AG08396 (cell line): ENCODE measurements at places on chromosomes 1 and 21.
A peak's percentile ranks its signal among the peaks of the same experiment; 100 is the strongest.

DNA sequence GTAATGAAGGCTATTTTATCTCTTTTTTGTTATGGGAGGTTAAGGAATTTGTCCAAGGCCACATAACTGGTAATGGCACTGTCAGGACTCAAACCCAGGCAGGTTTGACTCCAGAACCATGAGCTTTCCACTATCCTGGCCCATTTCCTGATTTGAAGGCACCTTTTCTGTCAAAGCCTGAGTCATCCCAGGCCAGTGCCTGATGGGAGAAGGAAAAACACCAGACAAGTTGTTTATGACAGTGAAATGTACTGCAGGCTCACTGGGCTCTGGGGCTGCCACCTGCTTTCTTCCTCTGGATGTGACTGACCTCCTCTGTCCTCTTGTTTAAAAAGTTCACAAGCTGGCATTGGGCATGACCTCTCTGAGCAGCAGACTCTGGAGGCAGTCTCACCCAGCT is 71.8 kb upstream of the SPATA6 start:
- no peak for DNase-seq

GRCh38 chr21:21612466-21612865 is 614.3 kb downstream of the NCAM2 start:
- peak; percentile 2 for DNase-seq

DNA sequence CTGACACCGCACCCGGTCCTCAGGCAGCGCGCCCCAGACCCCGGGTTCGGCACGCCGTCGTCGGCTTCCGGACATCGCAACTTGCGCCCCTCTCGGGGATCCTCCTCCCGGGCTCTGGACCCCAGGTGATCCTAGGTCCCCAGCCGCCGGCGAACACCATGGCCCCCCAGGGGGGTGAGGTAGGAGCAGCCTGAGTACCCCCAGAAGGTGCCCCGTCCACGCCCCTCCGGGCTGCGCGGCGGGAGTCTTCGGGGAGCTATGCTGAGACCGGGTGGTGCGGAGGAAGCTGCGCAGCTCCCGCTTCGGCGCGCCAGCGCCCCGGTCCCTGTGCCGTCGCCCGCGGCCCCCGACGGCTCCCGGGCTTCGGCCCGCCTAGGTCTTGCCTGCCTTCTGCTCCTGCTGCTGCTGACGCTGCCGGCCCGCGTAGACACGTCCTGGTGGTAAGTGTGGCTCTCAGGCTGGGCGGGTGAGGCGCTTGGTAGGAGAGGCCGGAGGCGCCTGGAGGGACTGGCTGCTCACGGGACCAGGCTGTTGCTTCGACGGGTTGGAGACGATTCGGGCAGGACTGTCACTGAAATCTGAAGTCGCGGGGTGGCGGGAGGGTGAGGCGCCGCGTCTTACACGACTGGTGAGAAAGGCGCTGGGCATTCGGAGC is 367 bp downstream of the WNT2B start:
- no peak for DNase-seq

GRCh38 chr1:177170756-177171535 is at the start of gene BRINP2:
BRINP2 (plus strand) TSS chr1:177170958; CDS start chr1:177229877, 58,919 bp downstream.
- peak; percentile 71 for DNase-seq

DNA sequence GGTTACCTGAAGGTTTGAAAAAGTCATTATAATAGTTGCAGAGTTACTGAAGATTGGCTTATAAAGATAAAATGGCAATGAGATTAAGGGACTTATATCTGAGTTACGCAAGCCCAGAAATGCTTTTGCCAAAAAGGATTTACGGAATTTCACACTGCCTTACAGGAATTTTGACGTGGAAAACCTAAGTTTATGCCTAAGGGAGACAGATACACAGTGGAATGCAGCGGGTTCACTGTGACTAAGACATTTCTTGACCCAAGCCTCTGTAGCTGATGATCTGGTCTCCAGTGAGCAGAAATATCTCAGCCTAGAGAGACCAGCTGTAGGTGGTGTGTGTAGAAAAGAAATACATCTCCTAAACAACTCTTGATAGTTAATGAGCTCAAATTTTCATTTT is 10.1 kb upstream of the EXO1 start:
- peak; percentile 51 for DNase-seq

GRCh38 chr1:201845331-201846083 is 16.6 kb downstream of the IPO9 start:
- no peak for DNase-seq

GRCh38 chr1:234331507-234331906 is 41.7 kb upstream of the COA6 start:
- DNase-seq = no peak

DNA sequence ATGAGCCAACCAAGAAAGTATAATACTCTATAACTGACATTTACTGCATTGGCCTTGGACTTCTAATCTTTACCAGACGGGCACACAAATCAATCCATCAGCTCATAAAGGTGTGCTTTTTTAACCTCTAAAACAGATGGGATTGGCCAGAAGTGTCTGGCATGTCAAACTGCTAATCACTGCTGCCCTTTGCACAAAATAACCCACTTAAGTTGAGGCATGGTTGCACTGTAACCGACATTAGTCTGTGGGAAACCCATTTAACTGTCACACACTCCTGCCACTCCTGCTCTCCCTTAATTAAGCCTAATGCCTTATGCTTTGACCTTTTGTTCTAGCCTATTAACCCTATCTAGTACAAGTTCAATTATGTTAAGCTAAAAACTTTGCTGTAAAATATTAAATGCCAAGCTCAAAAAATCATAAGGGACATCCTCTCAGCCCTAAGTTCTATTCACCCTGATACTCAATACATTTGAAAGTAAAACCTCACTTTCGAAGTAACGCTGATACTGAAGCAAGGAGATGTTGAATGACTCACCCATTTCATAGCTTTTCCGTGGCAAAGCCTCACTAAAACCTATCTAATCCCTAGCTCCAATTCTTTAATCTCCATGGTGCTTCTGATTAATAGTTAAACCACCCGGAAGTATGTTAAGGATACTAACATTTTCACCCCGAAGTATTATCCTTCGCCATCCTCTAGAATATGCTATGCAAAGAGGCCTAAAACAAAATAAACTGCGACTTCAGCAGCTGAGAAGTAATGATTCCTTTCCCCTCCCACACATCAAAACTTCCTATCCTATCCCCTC is 12.9 kb downstream of the NRIP1 start:
- DNase-seq = no peak

GRCh38 chr1:58754683-58755467 is 29.0 kb downstream of the JUN start:
- no peak for DNase-seq

- no peak for DNase-seq
These were observed 2.9 kb downstream of the TATDN3 start for GRCh38 chr1:212794561-212795014.

DNA sequence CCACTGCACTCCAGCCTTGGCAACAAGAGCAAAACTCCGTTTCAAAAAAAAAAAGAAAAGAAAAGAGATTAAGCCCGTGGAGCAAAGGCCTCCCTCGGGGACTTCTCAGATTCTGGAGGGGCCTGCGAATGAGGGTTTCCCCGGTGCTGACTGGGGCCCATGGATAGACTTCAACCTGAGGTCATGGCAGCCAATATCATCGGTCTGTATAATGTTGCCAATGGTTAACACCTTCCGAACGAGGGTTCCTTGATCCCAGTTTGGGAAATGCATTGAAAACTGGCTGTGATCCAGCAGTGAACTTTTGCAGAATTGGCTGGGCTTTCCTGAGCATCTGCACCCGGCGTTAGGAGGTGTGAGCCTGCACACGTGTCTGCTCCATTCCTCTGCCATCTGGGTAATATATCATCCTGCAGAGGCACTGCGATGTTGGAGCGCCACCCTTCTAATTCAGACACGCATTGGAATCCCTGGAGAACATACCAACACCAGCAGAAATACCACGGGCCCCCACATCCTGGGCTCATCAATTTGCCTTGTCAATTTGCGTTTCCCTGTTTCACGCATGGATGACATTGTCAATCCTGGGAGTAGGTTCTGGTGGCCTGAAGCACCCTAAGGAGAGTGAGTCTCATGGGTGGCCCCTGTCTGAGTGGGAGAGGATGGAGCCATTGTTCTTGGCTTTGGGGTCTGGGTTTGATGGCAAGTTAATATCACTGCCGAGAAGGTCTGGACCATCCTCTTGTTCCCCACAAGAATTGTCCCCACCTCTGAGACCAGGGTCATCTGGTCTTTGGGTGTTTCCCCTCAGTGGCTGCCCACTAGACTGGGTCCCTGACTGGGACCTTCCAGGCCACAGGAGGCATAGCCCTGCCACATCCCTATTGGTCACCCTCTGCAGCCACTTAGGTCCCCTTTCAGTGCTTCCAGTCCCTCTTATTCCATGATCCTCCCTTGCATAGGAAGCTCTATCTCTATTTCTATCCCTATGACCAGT is 441.0 kb downstream of the PTPRU start:
- DNase-seq = no peak

GRCh38 chr21:21963911-21964310 is 965.7 kb downstream of the NCAM2 start:
- DNase-seq = no peak

DNA sequence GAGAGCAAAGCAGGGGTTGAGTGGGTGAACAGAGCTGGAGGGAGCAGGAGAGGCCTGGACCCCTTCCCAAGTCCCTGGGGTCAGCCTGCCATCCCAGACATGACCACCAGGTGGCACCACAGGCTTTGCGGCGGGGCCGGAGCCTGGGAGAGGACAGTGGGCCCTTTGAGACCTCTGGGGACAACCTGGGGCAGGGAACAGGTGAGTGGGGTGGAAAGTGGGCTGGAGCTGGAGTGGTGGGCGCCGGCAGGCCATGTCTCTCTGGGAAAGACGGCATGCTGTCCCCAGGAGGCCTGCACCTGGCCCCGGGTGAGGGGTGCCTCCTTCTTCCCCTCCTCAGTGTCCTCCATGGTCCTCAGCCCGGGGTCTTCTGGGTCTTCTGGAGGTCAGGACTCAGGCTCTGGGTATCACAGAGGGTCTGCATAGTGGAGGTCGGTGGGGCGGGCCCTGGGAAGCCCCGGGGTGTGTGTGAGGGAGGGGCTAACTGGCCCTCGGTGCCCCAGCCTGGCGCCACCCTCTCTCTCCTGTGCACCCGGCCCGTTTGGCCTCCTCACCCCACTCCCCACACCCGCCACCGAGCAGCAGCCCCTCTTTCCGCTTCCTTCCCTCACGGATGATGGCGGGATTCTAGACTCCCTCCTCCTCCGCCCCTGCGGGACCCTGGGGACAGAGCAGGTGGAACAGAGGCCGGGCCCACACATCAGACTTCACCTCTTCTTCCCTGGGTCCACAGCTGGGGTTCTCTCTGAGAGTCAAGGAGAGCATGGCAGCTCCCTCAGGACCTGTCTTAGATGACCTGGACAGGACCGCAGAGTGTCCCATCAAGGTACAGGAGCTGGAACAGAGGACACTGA is 28.5 kb upstream of the PKP1 start:
- peak; percentile 88 for DNase-seq

- DNase-seq = no peak
These were observed 59.9 kb downstream of the JAK1 start for GRCh38 chr1:64906447-64906846.

DNA sequence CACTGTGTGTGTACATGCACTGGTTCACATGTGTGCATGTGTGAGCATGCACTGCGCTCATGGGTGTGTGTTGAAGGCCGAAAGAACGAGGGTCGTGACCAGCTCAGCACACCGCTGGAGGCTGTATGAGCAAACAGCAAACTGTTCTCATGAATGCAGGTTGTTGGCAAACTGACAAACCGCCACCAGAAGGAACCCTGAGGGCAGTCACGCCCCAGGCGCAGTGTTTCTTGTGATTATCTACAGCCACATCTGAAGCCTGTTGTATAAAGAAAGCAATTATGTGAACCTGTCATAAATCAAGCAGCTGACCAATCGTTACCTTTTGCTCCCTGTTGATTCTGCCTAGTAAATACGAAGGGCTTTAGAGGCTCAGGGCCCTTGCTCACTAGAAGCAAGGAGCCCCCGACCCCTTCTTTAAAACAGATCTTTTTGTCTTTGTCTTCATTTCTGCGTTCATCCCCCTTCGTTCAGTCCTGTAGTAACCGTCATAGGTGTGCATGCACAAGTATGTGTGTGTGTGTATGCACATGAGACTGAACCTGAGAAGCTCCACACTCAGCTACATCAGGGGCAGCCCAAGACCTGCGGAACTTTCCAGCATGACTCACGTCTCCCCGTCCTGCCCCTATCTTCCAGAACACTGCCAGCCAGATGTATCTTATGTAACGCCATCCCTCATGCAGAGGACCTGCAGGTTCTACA is 16.8 kb upstream of the RIPK4 start:
- no peak for DNase-seq

- DNase-seq = no peak
These were observed 53.4 kb downstream of the CD2 start for GRCh38 chr1:116807394-116808199.

DNA sequence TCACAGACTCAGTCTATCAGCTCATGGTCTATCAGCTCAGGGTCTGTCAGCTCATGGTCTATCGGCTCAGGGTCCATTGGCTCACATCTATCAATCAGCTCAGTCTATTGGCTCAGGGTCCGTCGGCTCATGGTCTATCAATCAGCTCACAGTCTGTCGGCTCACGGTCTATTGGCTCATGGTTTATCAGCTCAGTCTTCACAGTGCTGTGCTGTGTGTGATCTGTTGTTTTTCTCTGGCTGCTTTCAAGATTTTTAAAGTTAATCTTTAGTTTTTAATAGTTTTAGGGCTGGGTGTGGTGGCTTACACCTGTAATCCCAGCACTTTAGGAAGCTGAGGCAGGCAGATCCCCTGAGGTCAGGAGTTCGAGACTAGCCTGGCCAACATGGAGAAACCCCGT is 14.4 kb downstream of the C1orf159 start:
- DNase-seq = no peak

- DNase-seq = no peak
These were observed 108.2 kb downstream of the TGFBR3 start for GRCh38 chr1:91777630-91778300.

GRCh38 chr1:36177589-36178431 is 21.9 kb downstream of the MAP7D1 start:
- DNase-seq = no peak

GRCh38 chr1:18951818-18952391 is 4.6 kb downstream of the IFFO2 start:
- DNase-seq = no peak

- DNase-seq = no peak
These were observed 53.4 kb downstream of the KRTAP19-8 start for GRCh38 chr21:30984889-30985288.

- DNase-seq = no peak
These were observed 31.7 kb upstream of the PADI1 start for GRCh38 chr1:17173217-17173616.

DNA sequence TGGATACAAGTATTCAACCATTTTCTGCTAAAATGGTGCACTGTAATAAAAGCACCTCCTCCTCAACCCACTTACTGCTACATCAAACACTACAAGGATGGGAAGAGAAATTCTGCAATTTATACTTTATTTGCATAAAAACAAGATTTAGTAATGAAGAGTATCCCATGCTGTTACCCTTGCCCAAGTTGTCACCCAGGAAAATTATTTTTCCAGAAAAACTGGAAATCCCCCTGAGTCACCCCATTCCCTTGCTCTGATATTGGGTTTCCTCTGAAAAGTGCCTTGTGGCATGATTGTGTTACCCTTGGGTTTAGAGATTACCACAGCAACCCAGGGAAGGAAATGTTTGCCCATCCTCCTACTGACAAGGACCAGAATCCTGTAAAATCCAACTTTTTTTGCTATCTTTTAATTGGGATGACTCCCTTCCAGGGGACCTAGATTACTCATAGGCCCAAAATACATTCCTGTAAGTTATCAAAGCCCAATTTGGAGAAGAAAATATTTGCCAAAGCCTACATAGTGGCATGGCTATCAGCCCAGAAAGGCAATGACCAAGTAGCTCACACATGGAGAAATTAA is 16.5 kb upstream of the ZC3H11B start:
- DNase-seq = no peak
